WTC11 (cell line): ENCODE measurements at places on chromosomes 2 and 18. TPM values are rescaled to one million over a fixed set of nuclear protein-coding genes. Genes with fewer than 3 reads are reported as not detected.

DNA sequence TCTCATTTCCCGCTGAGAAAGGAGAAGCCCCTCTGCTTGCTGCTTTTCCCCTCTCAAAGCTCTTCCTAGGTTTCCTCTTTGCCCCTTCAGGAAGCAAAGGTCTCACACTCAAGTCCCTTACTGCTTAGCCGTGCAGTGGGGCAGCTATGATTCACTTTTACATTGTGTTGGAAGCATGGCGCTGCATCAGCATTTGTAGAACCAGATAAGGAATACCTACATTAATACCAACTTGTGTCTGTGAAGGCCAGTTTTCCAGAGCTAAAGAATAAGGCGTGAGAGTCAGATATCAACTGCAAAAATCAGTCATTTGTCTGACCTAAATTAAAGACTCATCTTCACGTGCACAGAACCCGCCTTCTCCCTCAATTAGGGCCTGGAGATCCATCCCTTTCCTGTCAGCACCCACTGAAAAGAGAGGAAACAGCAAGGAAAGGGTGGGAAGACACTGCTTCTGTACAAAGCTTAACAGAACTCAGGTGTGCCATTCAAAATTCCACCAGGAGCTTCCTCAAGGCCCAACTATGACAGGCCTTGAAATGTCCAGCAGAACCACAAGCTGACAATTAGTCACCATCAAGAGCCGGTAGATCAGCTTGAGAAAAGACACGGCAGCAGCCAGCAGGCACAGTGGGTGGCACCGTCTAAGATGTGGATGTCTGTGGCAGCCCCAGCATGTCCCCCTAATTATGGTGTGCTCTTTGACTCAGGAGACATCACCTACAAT lies 16.1 kb upstream of the XDH start:
- DNase-seq: no peak

DNA sequence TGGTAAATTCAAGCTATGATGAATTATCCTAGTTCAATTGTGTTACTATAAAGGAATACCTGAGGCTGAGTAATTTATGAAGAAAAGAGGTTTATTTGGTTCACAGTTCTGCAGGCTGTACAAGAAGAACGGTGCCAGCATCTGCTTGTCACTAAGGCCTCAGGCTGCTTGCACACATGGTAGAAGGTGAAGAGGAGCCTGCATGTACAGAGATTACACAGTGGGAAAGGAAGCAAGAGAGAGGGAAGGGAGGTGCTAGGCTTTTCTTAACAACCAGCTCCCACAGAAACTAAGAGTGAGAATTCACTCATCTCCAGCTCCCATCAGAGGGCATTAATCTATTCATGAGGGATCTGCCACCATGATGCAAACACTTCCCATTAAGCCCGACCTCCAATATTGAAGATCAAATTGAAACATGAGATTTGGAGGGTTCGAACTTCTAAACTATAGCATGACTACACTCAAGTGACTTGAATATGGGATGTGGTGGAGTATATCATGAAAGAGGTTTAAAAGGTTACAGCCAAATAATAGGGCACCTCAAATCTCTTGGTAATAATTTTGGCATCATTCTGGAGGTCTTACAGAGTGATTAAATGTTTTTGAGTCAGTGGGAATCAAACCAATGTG lies 58.4 kb upstream of the ETAA1 start:
- DNase-seq: no peak

Gene PRR30
- not detected in 3 replicates for total RNA-seq

DNA sequence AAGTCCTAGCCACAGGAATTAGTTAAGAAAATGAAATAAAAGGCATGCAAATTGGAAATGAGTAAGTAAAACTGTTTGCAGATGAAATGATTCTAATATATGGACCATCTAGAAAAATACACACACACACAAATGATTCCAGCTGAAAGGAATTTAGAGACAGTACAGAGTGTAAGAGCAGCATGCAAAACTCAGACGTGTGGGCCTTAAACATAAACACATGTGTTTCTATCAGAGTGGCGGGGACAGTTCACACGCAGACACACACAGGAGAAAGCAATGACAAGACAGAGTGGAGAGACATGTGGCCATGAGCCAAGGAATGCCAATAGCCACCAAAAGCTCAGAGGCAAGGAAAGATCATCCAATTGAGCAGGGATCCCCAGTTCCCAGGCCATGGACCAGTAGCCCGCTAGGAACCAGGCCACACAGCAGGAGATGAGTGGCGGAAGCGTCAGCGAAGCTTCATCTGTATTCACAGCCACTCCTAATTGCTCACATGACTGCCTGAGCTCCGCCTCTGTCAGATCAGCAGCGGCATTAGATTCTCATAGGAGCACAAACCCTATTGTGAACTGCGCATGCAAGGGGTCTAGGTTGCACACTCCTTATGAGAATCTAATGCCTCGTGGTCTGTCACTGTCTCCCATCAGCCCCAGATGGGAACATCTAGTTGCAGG lies 155.4 kb downstream of the ARL4C start:
- no peak for DNase-seq

DNA sequence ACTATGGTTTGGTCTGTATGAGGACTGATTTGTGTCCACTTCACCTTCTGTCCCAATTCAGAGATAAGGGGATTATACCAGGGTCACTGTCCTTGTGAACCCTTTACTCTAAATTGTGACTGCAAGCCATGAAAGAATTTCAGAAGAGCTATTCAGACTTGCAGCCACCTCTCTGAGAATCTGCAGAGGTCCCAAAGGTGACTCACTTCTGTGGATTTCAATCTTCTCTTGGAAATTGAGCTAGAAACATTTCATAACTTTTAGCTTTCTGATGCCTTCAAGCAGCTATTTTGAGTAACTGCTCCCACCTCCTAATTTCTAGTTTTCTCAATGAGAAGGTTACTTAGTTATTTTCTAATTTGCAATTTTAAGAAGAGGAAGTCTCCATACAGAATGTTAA lies 1242.4 kb upstream of the ACVR2A start:
- no peak for DNase-seq

Gene SOCS6
- total RNA-seq: 12.2 to 16.5 TPM (median 14.5 TPM) in 3 replicates

Gene CFAP221
- 0.14 to 0.94 TPM (median 0.35 TPM) in 3 replicates for total RNA-seq

GRCh38 chr18:13371689-13372418 lies 153.3 kb downstream of the LDLRAD4 start:
- DNase-seq: no peak

DNA sequence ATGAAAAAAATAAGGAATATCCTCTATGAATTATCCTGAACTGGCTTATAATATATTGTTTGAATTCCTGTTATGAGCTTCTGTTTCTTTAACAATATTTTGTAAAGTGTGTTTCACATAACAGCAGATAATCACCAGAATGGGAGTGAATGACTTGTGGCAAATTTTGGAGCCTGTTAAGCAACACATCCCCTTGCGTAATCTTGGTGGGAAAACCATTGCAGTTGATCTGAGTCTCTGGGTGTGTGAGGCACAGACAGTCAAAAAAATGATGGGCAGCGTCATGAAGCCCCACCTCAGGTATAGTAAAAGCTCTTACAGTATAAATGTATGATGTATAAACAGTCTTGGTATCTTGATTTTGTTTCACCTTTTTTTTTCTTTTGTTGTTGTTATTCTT lies 5.9 kb downstream of the GEN1 start:
- DNase-seq: no peak
